ENCODE measurements at places on chromosomes 1 and 21.

DNA sequence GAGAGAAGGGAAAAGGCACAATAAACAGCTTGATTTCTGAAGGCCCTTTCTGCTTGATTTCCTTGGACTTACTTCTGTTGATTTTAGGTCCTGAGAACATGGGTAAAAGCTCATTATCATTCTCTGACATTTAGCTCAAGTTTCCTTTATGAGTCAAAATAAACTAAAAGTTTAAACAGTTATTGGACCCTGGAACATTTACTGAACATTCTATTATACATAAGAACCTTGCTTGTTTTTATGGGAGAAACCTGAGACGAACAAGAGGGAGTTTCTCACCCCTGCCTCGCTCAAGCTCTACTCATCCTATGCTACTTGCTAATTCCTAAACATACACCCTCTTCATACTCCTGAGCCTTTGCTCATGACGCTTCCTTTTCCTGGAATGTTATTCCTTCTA lies 538.3 kb upstream of the PKN2 start:
- no peak for ATAC-seq

GRCh38 chr1:171344473-171344820 lies 30.5 kb downstream of the FMO4 start:
- no peak for ATAC-seq

GRCh38 chr1:7576946-7577657 lies 194.0 kb upstream of the VAMP3 start:
- no peak for ATAC-seq

DNA sequence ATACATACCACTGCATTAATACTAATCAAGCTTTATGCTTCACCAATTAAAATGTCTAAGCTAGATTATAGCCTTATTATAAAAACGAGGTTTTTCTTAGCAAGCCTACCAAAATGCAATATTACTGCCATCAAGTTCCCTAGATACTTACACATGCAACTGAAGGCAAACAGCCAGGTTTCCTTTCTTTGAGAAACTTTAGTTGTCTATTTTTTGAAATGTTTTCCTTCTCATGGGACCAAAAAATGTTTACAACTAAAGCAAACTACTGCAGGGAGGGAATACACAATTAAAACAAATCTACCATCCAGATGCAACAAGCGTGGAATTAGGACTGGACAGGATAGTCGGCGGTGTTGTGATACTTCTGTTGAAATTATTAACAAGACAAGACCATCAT lies 1.3 kb downstream of the ZNF644 start:
- ATAC-seq: no peak

- ATAC-seq: no peak
These were observed 27.2 kb upstream of the TDRD10 start for GRCh38 chr1:154474802-154475201.

DNA sequence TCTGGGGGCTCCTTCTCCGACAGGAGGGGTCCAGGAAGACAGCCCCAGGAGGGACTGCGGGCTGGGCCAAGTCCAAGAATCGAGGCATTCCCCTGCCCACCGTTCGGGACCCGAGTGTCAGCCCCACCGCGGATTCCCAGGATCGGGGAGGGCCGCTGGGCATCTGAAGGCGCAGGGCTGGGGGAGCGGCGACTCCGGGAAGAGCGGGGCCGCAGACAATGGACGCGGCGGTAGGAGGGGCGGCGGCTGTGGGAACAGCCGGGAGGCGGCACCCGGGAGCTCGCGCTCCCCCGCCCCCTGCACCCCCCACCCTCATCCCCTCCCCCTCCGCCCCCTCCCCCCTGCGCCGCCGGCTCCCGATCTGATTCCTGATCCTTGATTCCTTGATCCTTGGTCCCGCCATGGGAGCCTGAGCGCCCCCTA lies at the start of gene VANGL2:
VANGL2 (plus strand) TSS at position 342 of the 423 bp plus-strand sequence. CDS start 15,274 bp downstream, outside the sequence.
- no peak for ATAC-seq

GRCh38 chr21:38897532-38898421 lies 92.0 kb downstream of the ETS2 start:
- no peak for ATAC-seq

- no peak for ATAC-seq
These were observed 12.1 kb downstream of the FOXD2 start for GRCh38 chr1:47449822-47450552.

DNA sequence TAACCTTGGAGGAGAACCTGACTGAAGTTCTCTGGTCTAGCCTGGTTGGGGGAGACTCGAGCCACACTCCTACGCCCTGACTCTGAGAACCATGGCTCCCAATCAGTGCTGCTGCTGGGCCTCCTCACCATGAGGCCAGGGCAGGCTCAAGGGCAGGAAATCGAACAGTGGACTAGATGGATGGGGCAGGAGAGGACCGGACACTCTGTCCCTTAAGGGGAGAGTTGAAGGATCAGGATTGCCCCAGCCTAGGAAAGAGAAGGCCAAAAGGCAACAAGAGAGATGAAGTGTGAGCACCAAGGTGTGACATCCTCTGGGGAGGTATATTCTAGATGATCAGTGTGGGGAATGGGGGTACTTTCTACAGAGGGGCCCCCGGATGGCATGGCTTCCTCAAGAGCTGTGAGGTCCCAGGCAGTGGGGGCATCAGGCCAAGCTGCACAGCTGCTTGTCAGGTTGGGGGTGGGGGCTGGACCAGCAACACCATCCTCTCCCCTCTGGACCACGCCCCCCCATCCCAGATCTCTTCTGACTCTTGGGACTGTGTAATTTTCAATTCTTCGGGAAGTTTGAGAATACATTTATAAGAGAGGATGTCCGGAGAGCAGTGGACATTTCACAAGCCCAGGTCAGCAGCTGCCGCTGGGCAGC lies 34.0 kb downstream of the MX1 start:
- ATAC-seq: peak; percentile 17

DNA sequence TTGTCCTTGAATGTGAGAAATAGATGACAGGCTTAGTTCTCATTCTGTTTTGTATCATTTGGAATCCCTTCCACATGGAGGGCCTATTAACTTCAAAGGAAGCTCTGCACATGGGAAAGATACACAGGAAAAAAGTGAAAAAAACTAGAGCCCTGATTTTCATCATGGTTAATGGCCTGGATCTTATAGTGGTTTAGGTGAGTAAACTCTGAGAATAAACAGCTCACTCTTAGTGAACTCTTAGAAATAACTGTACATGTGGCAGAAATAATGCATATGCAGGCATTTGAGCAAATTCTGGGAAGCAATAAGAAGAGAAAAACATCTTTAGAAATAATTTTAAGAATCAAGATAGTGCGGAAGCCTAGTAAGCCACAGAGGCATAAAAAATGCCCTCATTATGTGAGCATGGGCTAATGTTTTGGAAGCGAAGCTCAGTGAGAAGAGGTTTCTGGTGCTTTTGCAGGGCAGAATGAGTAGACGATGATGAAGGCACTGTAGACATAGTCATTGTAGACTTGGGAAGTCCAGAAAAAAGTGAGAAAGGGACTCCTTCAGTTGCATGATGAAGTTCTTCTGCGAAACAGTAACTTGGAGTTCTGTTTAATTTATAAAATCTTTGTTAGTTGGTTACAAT lies 279.9 kb downstream of the DNM3 start:
- no peak for ATAC-seq

DNA sequence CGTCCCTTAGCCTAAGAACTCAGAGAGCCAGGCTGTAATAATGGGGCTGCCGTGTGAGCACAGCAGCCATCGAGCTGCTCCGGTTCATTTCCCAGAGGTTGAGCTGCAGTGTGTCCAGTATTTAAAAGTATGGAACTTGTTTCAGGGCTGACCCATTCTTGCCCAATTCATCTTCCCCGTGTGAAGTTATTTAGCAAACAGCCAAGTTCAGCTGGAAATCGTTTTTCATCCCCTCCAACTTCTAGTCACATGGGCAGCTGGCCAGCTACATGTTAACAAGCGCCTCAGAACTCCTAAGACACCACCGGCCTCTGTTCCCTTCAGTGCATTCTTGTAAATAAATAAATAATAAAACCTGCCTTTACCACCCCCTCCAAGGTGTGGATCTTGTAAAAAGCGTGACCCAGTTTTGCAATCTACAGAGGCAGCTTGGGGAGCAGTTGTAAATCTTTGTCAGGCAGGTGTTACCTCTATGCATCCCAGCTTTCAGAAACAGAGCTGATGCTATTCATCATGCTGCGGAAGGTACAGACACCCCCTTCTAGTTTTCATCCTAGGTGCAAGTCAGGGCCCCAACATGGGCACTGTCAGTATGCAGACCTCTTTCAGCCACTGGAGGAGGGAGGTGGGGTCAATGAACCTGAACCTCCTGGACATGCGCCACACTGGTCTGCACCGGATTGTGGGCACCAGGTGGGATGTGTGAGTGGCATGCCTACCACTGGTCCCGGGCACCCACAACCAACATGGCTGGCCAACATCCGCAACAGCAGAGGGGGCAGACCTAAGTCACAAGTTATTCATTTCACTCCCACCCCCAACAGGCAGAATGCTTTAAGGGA lies 18.7 kb upstream of the KNCN start:
- no peak for ATAC-seq

DNA sequence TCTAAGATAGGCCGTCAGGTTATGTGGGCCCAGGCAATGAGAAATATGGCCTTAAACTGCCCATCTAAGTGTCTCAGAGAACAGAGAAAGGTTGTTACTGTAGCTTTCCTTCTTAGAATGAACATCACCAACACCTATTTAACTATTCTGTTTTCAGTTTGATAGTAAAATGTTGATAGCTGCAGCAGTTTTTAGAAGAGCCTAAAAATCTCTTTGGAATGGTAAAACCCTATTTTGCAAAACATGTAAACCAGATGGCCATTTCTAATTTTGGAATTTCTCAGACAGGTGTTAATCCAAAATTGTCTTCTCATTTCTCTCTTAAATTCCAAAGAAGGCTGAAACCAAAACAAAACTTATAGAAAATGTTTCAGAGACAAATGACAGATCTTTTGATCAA lies 57.5 kb downstream of the DIPK1A start:
- no peak for ATAC-seq

DNA sequence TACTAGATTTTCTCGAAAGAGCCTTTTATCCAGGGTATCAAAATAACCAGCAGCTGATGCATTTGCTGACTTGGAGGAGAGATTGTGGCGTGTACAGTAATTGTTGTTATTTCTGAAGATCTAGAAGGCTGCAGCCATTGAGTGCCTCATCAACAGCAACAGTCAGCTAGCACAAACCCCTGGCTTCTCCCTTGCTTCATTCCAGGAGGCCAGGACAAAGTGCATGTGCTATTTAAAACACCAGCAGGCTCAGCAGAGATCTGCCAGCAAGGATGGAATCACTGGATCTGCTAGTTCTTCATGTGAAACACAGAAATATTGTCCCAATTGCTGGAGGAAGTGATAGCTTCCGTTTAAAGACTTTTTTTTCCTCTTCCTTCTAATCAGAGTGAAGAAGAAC lies 2.8 kb upstream of the NGF start:
- ATAC-seq: no peak

- ATAC-seq: no peak
These were observed 17.6 kb downstream of the ATP2B4 start for GRCh38 chr1:203644191-203644590.

GRCh38 chr1:244324176-244324883 lies 127.4 kb downstream of the ADSS2 start:
- ATAC-seq: no peak

- ATAC-seq: no peak
These were observed 25.1 kb upstream of the APP start for GRCh38 chr21:26195708-26196107.

- ATAC-seq: peak; percentile 60
These were observed 96.4 kb downstream of the UBR4 start for GRCh38 chr1:19113697-19114092.

DNA sequence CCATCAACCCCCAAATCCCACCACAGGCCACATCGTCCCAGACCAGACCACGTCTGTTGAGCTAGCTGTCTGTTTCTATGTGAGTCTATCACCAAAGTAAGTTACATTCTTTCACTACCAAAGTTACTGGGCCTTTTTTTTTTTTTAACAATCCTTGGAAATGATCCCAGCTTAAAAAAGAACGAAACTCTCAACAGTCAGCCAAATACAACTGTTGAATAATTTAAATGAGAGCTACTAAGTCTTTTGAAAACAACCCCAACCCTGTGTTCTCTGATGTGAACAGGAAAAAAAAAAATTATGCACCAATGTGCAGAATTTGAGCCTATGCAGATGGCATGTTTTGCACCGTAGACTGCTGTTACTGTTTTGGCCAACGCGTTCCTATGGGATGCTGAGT lies 134.0 kb upstream of the ETS2 start:
- ATAC-seq: no peak

DNA sequence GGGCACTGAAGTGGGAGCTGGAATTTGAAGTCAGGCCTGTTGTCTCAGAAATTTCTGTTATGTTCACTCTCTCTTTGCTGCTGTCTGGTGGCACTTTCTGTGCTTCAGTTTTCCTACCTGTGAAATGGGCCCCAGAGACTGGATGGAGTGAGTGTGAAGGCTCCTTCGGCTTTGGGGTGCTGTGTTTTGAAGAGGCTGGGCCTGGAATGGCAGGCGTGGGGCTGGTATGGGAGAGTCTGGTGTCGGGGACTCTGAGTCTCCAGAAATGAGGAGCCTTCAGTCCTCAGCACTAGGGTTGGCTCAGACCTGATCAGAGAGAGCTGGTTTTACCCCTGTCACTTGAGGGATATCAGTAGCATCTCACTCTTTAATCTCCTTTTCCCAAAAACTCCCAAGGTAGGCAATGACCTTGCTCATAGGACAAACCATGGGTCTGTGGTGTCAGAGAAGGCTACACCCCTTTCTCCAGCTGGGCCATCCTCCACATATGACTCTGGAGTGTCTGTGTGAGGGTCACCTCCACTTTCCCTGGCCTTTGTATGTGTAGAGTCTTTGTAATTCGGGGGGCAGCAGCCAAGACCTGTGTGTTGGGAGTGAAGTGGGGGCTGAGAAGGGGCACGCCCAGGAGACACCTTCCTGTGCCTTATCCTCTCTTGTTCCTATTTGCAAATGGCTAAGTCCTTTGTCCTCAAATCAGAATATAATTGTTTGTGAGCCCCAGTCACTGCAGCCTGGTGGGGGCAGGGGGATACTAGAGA lies 279.9 kb downstream of the PTPRU start:
- no peak for ATAC-seq

- no peak for ATAC-seq
These were observed 11.1 kb downstream of the KRTAP19-1 start for GRCh38 chr21:30468900-30469714.

- no peak for ATAC-seq
These were observed 8.9 kb upstream of the ESRRG start for GRCh38 chr1:216732121-216732520.

GRCh38 chr1:156123356-156124196 lies 9.1 kb downstream of the LMNA start:
- no peak for ATAC-seq

DNA sequence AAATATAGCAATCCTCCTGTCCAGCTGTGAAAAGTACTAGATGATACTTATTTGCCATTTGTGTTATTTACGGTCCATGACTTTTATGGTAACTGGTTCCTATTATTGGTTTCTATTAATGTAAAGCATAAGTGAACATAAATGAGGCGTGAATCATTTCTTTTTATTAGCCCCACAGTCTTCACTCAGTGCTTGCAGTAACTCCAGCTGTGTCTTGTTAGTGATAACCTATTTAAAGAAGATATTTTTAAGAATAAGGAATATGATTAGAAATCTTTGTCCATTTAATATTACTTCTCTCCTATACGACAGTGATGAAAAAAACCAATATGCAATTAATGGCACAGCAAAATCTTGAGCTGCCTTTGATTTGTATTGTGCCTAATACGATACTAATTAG lies 149.9 kb downstream of the SPATA17 start:
- ATAC-seq: no peak

All from activated CD4-positive, CD25-positive, alpha-beta regulatory T cell treated with anti-CD3 and anti-CD28 coated beads, Interleukin-2, amount 50 U/mL, for 24 hours (primary cell).